ENCODE measurements at places on chromosomes 16 and 17.

DNA sequence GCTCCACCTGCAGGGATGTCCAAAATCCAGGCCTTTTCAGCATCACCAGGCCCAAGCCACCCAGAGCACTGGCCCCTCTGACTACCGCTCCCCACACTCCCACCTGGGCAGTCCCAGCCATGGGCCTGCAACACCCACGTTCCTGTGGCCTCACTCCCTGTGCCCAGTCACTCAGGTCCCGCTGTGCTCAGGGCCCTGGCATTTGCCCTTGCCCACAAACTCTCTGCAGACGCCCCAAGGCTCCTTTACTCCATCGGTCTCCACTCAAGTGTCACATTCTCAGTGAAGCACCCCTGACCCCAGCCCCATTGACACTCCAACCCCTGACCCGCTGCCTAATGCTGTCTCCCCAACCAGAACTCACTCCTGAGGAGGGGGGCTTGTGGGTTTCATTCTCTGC lies 23.6 kb downstream of the MPG start:
- no peak for DNase-seq

DNA sequence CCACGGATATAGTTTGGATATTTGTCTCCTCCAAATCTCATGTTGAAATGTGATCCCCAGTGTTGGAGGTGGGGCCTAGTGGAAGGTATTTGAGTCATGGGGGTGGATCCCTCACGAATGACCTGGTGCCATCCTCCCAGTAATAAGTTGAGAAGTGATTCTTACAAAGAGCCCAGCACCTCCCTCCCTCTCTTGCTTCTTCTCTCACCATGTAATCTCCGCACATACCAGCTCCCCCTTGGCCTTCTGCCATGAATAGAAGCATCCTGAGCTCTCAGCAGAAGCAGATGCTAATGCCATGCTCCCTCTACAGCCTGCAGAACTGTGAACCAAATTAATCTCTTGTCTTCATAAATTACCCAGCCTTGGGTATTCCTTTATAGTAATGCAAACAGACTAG lies 41.9 kb upstream of the RBBP6 start:
- no peak for DNase-seq

- DNase-seq = no peak
These were observed 50.8 kb downstream of the RPH3AL start for GRCh38 chr17:301681-302299.

DNA sequence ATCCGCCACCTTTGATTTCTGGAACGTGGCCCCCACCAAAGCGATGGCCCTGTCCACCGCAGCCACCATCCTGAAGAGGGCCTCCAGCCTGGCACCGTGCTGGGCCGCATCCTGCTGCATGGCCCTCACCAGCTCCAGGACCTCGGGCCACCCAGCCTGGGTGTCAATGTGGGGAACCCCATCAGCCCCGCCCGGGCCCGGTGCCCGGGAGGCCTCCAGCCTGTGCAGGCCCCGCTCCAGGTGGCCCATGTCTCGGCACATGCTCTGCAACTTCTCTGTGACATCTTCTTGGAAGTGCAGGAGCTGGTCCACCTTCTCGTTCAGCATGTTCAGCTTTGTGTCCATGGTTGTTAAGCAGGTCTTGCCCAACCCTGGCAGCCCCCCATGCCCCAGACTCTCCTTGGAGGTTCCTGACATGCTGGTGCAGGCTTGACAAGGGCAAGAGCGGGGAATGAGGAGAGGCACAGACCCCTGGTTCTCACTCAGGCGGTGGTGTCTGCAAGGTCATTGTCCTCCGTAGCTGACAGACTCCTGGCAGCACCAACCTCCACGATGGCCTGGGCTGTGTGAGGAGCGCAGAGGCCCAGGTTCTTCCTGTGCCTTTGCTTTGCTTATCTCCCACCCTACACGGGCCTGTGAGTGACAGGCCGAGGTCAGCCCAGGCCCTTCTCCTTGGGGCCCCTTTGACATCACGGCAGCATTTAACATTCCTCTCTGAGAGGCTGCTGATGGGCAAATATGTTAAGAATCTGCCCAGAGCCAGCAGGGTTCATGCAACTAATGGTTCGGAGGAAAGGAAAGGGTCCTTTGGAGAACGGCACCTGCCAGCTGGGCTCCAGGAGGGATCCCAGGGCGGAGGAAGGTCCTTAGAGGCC lies at the start of gene MYLK3:
MYLK3 (minus strand) TSS at position 568 of the 875 bp plus-strand sequence; CDS start at position 417, 151 bp downstream.
- DNase-seq = peak; percentile 31

DNA sequence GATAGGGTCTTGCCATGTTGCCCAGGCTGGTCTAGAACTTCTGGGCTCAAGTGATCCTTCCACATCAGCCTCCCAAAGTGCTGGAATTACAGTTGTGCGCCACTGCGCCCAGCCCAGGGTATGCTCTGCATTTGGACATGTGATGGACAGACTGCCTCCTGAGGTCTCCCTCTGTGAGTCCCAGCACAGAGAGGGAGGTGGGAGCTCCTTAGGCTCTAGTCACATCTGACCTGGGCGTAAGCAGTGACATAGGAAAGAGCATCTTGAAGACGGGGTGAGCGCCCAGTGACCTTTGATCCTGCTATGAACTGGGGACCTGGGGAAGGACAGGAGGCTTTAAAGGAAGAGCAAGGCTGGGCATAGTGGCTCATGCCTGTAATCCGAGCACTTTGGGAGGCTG lies 2.2 kb upstream of the GFAP start:
- no peak for DNase-seq

DNA sequence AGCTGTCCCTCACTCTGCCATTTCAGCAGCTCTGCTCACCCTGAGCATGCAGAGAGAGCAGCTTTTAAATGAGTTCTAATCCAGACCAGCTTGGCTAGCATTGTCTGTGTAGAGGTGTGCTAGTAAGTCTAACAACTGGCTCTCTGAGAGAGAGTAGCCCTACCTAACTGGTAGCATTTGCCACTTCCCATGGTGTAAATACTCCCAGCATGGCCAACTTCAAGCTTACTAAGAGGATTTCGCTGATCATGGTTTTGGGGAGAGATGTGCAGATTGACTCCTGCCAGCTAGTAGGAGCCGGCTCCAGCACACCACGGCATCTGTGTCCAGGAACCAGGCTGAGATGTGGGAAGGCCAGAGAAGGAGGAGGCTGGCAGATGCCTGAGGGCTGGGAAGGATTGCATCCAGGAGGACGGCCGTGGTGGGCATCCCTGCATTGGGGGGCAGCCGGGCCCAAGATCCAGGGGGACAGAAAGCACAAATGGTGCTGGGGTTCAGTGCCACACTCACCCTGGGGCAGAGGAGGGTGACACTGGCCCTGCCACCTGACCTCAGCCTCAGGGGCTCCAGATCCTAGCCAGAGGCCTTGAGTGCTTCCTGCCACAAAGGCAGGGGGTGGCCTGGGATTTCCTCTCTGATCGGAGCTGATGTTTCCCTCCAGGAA lies 394.9 kb upstream of the TNRC6C start:
- DNase-seq = no peak

- DNase-seq = no peak
These were observed 1.5 kb downstream of the CACNA1H start for GRCh38 chr16:1154291-1154886.

DNA sequence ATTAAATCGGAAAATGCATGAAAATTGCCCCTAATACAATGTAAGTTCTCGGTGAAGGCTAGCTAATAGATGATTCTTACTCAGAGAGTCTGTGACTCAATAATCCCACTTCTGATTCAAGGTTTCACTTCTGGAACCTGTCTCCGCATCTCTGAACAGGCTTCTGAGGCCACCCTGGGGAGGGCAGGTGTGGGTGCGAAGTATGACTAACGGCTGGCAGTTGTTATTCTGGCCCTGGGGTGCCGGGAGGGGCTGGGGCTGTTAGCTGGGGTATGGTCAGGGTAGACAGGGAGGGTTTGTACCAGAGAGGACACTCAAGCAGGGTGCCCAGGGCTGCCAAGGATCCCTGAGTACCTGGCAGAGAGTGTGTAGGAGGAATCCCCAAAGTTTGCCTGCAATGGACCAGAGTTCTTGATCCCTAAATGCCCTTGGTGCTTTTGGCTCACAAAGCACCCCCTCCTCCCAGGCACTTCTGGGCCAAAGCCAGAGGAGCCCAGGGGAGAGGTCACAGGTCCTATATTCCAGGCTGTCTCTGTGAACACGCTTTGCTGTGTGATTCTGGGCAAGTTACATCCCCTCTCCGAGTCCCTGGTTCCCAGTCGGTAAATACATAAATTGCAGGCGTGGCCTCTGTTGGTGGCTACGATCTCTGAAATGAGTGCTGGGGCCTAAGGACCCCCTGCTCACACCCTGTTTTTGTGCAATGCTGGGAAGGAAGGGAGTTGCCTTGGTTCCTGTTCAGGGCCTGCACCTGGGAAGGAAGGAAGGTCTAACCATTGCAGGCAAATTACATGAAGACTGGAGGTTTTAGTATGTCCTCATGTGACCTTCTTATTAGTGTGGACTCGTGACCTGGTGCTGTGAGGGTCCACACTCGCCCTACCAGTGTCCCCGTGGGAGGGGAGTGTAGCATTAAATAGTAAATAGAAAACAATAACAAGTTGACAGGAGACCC lies 49.9 kb upstream of the CPNE2 start:
- DNase-seq = no peak

DNA sequence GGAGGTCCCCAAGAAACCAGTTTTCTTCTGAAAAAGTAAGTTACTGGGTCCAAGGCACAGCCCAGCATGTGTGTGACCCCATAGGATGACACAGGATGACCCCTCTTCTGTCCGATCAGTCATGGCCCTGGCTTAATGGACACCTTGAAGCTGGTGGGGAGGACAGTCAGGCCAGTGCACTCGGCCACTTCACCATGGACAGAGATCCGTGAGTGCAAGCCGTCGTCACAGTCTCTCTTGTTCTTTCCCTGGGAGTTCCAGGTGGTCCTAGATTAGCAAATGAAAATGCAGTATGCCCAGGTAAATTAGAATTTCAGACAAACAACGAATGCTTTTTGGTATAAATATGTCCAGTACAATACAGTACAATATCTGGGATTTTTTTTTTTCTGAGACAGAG lies 1.4 kb upstream of the RNF222 start:
- no peak for DNase-seq

DNA sequence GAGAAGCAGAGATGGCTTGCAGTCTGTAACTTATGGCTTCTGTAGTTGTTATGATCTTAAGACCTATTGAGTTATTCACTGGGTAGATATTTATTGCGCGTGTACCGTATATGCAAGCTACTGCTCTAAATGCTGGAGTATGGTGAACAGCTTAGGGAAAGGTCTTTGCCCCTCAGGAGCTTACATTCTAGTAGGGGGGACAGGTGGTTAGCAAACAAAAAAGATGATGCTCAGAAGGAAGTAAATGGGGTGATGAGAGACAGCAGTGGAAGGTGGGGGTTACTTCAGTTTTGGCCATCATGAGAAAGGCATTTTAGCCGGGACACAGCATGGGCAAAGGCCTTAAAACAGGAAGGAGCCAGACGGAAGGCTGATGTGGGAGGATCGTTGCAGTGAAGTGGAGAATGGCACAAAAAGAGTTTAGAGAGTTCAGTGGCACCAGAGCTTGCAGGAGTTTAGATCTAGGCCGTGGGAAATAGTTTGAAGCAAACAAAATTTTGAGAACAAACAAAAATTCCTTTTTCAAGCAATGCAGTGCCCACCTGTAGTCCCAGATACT lies 2.1 kb downstream of the ARMC7 start:
- DNase-seq = no peak

DNA sequence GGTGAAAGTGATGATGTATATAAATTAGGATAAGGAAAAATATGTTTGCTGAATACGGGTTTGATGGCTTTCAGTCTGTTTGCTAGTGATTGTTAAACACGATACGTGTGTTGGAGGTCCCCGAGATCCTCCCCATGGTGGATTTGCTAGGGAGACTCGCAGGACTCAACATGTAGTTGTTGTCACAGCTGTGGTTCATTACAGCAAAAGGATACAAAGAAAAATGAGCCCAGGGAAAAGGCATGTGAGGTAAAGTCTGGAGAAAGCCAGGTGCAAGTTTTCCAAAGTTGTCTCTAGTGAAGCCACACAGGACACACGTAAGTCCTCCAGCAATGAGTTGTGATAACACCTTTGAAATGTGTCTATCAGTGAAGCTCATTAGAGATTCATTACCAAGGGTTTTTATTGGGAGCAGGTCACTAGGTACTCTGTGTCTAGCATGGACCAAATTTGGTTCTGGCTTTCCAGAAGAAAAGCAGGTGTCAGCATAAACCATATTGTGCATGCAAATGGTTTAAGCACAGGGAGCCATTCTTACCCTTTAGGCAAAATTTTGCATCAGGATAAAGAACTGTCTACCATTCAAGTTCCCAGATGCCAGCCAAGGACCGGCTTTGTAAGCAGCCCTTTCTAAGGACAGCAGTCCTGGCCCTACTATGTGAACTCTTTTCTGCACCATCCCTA lies 215.2 kb upstream of the WSCD1 start:
- DNase-seq = no peak

DNA sequence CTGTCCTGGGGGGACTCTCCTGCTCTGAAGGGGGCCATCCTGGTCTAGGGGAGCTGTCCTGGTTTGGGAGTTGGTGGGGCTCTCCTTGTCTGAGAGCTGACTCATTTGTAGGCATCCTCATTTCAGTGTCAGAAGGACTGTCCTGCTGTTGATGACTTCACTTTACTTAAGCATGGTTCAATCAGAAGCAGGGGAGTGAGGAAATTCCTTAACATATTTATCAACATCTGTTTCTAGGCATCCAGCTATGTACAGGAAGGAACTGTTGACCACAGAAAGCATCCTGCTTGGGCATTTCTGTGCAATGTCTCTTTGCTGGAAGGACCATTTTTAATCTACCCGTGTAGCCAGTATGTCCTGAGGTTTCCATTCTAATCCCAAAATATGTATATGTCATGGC lies 502.7 kb upstream of the HSBP1 start:
- DNase-seq = no peak

DNA sequence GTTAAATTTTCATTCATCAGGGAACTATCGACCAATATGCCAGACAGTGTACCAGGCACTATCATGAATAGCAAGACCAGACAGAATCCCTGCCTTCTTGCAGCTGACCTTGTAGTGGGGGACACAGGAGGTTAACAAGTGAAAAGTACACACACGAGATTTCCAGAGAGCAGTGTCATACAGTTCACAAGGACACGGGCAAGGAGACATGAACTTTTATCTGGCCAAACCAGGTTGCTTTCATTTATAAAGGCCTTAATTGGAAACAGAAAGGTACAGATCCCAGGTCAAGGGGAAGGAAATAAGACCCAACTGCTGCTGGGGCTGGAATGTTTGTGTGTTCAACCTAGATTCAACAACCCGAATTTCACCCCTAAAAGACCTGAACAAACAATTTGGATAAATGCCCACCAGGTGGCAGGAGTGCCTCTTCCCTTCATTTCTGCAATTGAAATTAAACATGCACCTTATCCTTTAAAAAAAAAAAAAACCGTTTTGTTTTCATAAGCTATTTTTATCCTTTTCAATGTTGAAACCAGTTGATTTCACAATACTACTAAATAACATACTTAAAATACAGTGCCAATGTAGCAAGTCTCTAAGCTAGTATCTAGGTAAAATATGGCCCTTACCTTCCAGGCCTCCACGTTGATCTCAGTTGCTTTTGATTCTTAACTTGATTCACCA lies 65.9 kb downstream of the EMP2 start:
- DNase-seq = peak; percentile 48
